A549 treated with ZK216348 at 1 μM for 4 hours (cell line): ENCODE measurements at places on chromosomes 13 and 19. TPM values are rescaled to one million over a fixed set of nuclear protein-coding genes. Genes with fewer than 3 reads are reported as not detected.

Gene ZNF497
- 0.60 to 1.8 TPM (median 1.5 TPM) in 5 replicates for total RNA-seq

Gene WTIP
- total RNA-seq, result 28.9 to 37.7 TPM (median 35.3 TPM) in 5 replicates

Gene CNN1
- 0.17 to 0.68 TPM (median 0.42 TPM) in 5 replicates for total RNA-seq

Gene MAG
- not detected in 5 replicates for total RNA-seq

Gene GIPC3
- total RNA-seq, result 0.16 to 0.27 TPM (median 0.19 TPM) in 5 replicates

Gene CABP5
- total RNA-seq, result not detected in 5 replicates

Gene ANKLE1
- total RNA-seq, result 0.12 to 0.90 TPM (median 0.52 TPM) in 5 replicates

Gene CYP2S1
- total RNA-seq, result 16.4 to 27.1 TPM (median 24.1 TPM) in 5 replicates

Gene CACNA1A
- 0.09 to 0.31 TPM (median 0.16 TPM) in 4 of 5 replicates, not detected in the other for total RNA-seq

Gene KLK5
- total RNA-seq, result not detected in 5 replicates

Gene ZFP28
- total RNA-seq, result 3.3 to 4.7 TPM (median 4.1 TPM) in 5 replicates

Gene CPAMD8
- 0.04 to 0.46 TPM (median 0.42 TPM) in 3 of 5 replicates, not detected in the others for total RNA-seq

Gene SOX1
- total RNA-seq, result not detected in 5 replicates

Gene SGCG
- not detected in 5 replicates for total RNA-seq

Gene ZNF524
- 5.5 to 21.0 TPM (median 18.9 TPM) in 5 replicates for total RNA-seq

Gene TMED1
- total RNA-seq, result 16.5 to 31.5 TPM (median 29.4 TPM) in 5 replicates

Gene RGCC
- total RNA-seq, result 3.2 to 5.5 TPM (median 4.0 TPM) in 5 replicates

Gene OR2Z1
- not detected in 5 replicates for total RNA-seq

Gene TLE2
- 2.7 to 3.0 TPM (median 2.8 TPM) in 5 replicates for total RNA-seq

Gene SLITRK6
- 0.09 to 0.63 TPM (median 0.25 TPM) in 5 replicates for total RNA-seq

Gene CYP4F8
- total RNA-seq, result not detected in 5 replicates

Gene KLK3
- not detected in 5 replicates for total RNA-seq

Gene RFPL4A
- total RNA-seq, result 0.28 to 1.1 TPM (median 0.51 TPM) in 4 of 5 replicates, not detected in the other

Gene LILRB4
- total RNA-seq, result not detected in 5 replicates

Gene UQCR11
- total RNA-seq, result 110 to 173 TPM (median 133 TPM) in 5 replicates

Gene EFNA2
- total RNA-seq, result 0.61 to 3.2 TPM (median 2.9 TPM) in 5 replicates

Gene RAX2
- total RNA-seq, result not detected in 5 replicates

Gene ZNF540
- total RNA-seq, result 0.14 TPM in 2 of 5 replicates, not detected in the others

Gene PRR20C
- total RNA-seq, result not detected in 5 replicates

Gene CDKN2D
- total RNA-seq, result 3.9 to 8.0 TPM (median 5.8 TPM) in 5 replicates

Gene ZNF575
- total RNA-seq, result 1.0 to 3.4 TPM (median 2.4 TPM) in 5 replicates

Gene VSTM2B
- total RNA-seq, result not detected in 5 replicates

Gene CCNA1
- 0.21 to 0.46 TPM (median 0.25 TPM) in 5 replicates for total RNA-seq

Gene GAPDHS
- not detected in 5 replicates for total RNA-seq

Gene PIN1
- total RNA-seq, result 49.6 to 83.4 TPM (median 78.6 TPM) in 5 replicates

Gene NLRP7
- 0.08 TPM in 1 of 5 replicates, not detected in the others for total RNA-seq

Gene ZNF573
- 1.2 to 3.3 TPM (median 2.3 TPM) in 5 replicates for total RNA-seq

Gene NCR1
- total RNA-seq, result not detected in 5 replicates

Gene CD22
- total RNA-seq, result 0.29 to 1.1 TPM (median 1.0 TPM) in 5 replicates

Gene OR7C1
- not detected in 5 replicates for total RNA-seq

Gene FUZ
- total RNA-seq, result 9.3 to 17.9 TPM (median 15.0 TPM) in 5 replicates

Gene GIPR
- total RNA-seq, result 1.3 to 4.0 TPM (median 2.7 TPM) in 5 replicates

Gene SMIM44
- total RNA-seq, result not detected in 5 replicates

Gene MYO1F
- total RNA-seq, result 0.24 to 0.45 TPM (median 0.28 TPM) in 5 replicates

Gene STOML3
- total RNA-seq, result not detected in 5 replicates

Gene DACT3
- 0.14 to 0.74 TPM (median 0.38 TPM) in 5 replicates for total RNA-seq

Gene MRPL34
- 40.0 to 98.7 TPM (median 87.8 TPM) in 5 replicates for total RNA-seq

Gene CPT1C
- total RNA-seq, result 11.4 to 14.4 TPM (median 13.4 TPM) in 5 replicates
